ENCODE measurements at places on chromosomes 1 and 21.

DNA sequence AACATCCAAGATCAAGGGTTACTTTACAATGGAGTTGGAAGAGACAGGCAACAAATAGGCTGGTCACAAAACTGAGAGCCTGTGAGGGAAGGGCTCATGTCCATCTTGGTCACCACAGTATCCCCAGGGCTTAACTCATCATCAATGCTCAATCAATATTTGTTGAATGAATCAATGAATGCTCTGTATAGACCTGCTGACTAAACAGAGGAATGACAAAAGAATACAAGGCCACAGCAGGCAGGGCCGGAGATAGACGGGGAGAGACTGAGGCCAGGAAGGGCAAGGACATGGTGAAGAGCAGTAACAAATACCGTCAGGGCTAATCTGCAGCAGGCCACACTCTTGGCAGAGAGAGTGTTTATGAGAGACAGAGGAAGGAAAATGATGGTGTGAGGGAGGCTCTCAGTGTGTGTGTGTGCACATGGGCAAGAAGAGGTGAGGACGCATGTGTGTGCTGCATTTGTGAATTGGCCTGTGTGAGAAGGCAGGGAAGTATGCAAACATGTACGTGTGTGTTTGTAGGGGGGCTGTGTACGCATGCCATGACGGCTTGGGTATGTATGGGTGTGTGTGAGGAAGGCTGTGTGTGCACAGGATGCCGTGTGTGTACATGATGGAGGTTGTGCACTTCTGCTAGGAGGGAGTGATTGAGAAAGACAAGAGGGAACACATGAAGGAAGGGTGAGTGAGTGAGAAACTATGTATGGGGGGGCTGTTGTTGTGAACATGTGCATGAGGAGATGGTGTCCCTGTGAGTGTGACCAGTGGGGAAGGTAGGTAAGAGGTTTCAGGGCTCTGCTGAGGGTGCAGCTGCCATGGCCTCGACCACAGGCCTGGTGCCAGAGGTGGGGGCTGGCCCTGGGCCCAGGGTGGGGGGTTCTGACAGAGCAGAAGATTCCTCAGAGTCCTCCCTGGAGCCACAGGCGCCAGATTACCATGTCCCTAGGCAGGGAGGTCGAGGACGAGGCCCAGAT, 15.4 kb downstream of the AHDC1 start:
- DNase-seq, result peak; percentile 75

- no peak for DNase-seq
Measured at GRCh38 chr1:233868461-233868860, 36.0 kb upstream of the SLC35F3 start.

DNA sequence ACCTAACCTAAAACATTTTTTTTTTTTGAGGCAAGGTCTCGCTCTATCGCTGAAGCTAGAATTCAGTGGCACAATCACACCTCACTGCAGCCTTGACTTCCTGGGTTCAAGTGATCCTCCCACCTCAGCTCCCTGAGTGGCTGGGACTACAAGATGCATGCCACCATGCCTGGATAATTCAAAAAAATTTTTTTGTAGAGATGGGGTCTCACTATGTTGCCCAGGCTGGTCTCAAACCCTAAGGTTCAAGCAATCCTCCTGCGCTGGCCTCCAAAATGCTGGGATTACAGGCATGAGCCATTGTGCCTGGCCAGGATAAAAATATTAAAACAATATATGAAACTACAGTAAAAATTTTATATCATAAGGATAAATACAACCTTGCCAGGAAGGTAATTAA, 4.9 kb downstream of the LIX1L start:
- no peak for DNase-seq

- DNase-seq, result no peak
Measured at GRCh38 chr1:93965888-93966287, 56.7 kb upstream of the GCLM start.

GRCh38 chr21:18545908-18546307, 142.3 kb upstream of the TMPRSS15 start:
- DNase-seq, result no peak

GRCh38 chr1:41773144-41773591, 145.6 kb downstream of the HIVEP3 start:
- DNase-seq, result peak; percentile 88

GRCh38 chr1:219794085-219794743, 134.1 kb downstream of the SLC30A10 start:
- DNase-seq, result no peak

DNA sequence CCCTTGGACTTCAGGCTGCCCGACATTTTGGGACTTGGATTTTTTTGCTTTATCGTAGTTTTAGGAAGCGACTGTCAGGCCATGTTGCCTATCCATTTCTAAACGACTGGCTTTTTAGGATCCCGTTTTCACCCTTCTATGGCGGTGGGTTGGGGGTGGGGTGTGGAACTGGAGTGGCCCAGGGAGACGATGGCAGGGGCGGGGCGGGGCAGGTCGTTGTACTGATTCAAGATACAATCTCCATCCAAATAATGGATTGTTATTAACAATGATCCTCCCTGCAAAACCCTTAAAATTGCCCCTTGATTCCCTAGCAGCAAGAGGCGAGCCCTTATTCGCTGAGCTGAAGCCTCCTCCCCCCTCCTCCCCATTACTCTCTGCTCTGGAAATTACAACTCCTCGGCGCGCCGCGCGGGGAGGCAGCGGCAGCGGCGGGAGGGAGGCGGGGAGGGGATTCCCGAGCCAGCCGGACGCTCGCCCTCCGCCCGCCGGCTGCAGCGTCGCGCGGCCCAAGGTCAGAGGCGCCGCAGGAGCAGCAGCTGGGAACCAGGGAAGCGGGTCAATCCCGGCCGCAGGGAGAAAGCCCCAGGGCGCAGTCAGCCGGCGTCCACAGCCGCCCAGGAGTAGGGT, at the start of gene TRIM67:
Gene TRIM67 (plus strand): TSS at position 392 of the 630 bp plus-strand sequence. CDS start 912 bp downstream, outside the sequence.
- no peak for DNase-seq

GRCh38 chr1:211596418-211597181, 17.6 kb upstream of the SLC30A1 start:
- DNase-seq, result no peak

DNA sequence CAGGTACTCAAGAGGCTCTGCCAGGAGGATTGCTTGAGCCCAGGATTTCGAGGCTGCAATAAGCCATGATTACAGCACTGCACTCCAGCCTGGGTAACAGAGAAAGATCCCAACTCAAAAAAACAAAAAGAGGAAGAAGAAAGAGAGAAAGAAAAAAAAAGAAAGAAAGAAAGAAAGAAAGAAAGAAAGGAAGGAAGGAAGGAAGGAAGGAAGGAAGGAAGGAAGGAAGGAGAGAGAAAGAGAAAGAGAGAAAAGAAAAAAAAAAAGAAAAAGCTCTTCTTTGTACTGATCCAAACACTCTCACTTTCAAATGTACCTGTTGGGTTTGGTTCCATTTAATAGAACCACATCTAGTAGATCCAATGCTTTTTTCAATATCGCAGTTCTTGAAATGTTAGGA, 11.8 kb downstream of the BATF3 start:
- DNase-seq, result no peak

GRCh38 chr1:18190598-18190997, 83.0 kb downstream of the IGSF21 start:
- DNase-seq, result no peak

- DNase-seq, result no peak
Measured at GRCh38 chr21:38495242-38495641, 3.0 kb downstream of the ERG start.

GRCh38 chr1:193309936-193310475, 123.6 kb upstream of the B3GALT2 start:
- DNase-seq, result no peak
